ENCODE measurements at places on chromosomes 16 and 17.

GRCh38 chr16:81515281-81515680, 70.7 kb downstream of the CMIP start:
- DNase-seq, result no peak

GRCh38 chr17:2710803-2711607, 559 bp downstream of the CLUH start:
- no peak for DNase-seq

GRCh38 chr17:792277-792676, 10.1 kb downstream of the MRM3 start:
- no peak for DNase-seq

DNA sequence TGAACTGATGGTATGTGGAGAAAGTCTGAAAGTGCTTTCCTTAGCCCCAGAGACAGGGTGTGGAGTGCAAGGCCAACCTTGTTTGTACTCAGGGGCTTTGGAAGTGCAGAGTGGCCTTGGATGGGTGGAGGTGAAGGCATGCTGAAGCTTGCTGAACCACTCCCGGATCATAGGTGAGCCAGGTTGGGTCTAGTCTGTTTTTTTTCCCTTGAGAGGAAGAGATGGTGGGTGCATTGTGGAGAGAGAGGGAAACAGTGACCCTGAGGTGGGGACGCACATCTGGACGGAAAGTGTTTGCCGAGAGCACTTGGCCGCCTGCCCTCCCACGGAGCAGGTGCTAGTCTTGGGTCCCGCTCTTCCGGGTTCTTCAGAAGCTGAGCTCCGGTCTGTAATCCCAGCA, 12.5 kb downstream of the ABAT start:
- DNase-seq, result no peak

GRCh38 chr16:54175169-54175551, 111.4 kb downstream of the IRX3 start:
- no peak for DNase-seq

GRCh38 chr16:49834531-49835151, 21.3 kb downstream of the ZNF423 start:
- DNase-seq, result no peak

DNA sequence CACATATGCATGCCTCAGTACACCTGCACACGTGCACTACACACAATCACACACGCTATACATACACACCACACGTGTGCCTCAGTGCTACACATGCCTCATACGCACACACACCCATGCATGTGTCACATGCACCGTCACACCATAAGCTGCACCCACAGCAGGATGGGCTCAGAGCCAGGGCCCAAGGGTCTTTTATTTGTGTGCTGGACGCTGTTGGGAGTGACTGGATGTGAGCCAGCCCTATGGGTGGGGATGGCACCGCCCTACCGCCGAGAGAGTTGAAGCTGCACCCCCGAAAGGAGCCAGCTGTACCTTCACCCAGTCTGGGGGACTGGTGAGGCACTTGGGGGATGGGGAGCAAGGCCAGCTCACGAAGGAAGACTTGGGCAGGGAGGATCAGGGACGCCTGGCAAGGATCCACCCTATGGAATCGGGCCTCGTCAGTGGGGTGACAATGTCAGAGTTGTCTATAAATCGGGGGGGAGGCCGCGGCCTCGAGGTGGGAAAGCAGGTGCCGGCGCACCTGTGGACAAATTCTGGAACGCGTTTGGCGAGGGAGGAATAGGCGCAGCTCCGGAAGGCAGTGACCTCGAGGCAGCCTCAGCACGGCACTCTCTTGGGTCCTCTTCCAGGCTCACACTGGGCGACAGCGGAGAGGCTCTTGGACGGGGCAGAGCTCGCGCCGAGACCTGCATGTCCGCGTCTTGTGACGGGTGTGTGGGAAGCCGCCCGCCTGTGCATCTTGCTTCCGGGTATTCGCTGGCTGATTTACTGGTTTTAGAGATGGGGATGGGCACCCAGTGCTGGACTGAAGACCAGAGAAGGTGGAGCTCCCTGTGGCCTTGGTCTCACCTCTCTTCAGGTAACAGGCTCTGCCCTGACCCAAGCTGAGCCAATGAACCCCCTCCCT, 7.3 kb downstream of the RGS11 start:
- no peak for DNase-seq

GRCh38 chr17:37177254-37177870, 198.4 kb upstream of the C17orf78 start:
- DNase-seq, result no peak

GRCh38 chr16:84593825-84594724, 23.8 kb downstream of the COTL1 start:
- peak; percentile 91 for DNase-seq

GRCh38 chr17:5000237-5000639, 2.5 kb downstream of the KIF1C start:
- no peak for DNase-seq

- no peak for DNase-seq
Measured at GRCh38 chr16:24896439-24896838, 50.7 kb downstream of the SLC5A11 start.

GRCh38 chr17:40124279-40125141, 2.7 kb downstream of the MSL1 start:
- DNase-seq, result no peak

GRCh38 chr17:71252436-71252835, 868.4 kb upstream of the SOX9 start:
- no peak for DNase-seq

DNA sequence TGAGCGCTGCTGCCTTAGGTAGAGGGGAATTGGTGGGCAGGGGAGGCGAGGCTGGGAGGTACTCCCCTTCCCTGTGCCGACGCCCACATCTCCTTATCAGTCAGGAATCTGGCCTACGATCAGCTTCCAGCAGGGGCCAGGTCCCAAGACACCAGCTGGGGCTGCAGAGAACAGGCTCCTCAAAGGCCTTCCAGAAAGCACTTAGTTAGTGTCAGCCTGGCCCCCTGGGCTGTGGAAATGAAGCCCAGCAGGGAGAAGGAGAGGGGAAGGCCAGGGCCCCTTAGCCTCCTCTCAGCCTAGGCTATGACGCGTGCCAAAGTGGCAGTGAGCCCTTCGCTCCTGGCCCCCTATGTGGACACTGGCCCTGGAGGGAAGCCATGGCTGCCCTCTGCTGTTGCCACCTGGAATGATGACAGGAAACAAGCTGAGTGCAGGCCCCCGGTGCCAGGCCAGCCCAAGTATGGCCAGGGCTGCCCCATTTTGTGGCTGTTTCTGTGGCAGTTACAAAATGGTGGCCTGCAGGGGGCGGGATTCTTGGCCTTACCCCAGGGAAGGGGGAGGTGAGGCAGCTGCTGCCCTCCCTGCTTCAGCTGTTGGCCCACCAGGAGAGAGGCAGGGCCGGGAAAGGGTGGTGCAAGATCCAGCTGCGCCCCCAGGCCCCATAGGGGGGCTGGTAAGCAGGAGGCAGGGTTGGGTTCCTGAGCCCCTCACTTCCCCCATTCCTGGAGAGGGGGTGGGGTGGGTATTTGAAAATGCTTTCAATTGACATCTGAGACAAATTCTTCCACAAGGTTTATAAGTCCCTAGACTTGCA, 11.3 kb downstream of the TBX4 start:
- no peak for DNase-seq

- no peak for DNase-seq
Measured at GRCh38 chr17:28524476-28525424, 18.6 kb downstream of the FOXN1 start.

DNA sequence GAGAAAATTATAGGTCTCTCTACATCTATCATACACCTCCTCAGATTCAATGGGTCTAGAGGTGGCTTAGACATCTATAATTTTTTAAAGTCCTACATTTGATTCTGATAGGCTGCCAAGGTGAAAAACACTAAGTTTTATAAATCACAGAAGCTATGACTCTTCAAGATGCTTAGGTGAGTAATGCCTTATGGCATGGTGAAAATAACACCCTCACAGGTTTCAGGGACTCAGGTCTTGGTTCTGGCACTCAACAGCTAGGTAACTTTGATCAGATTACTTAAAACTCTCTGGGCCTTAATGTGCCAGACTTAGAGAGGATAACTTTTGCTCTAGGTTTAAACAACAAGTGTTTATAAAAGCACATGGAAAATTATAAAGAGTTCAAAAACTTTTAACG, 2.0 kb upstream of the COX10 start:
- no peak for DNase-seq

- DNase-seq, result no peak
Measured at GRCh38 chr17:44539673-44540072, 17.6 kb upstream of the FZD2 start.

DNA sequence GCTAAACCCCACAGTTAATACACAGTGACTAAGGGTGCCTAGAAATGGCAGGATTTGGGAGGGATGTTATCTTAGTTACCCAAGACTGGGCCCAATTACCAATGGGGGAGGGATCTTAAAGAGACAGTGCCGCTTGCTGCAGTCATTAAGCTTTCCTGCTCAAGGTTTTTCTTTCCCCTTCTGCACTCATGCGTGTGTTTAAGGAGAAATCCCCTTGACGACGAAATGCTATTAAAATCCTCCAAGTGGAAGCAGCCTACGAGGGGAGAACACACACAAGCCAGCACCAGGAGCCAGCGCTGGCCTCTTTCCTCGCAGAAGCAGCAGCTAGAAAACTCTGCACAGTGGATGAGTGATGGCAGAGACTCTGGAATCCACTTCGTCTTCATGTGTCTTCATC, 22.0 kb downstream of the SALL1 start:
- DNase-seq, result no peak

GRCh38 chr17:27241346-27241946, 52.5 kb upstream of the WSB1 start:
- no peak for DNase-seq

DNA sequence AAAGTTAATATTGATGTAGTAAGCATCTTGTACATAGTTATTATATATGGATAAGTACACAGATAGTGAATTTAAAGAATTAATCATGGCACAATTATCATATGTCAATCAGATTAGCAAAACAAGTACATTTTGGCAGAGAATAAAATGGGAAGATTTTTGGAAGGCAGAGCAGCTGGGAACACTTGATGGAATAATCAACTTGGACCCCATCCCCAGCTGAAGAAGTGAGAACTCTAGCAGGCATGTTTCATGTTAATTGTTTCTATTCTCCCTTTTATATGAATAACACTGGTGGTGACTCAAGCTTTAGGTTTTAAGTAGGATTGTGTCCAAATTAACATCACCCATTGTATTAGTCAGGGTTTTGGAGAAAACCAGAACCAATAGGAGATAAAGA, 198.7 kb downstream of the KCNJ2 start:
- DNase-seq, result no peak

GRCh38 chr17:60354223-60354622, 37.7 kb downstream of the USP32 start:
- no peak for DNase-seq

- no peak for DNase-seq
Measured at GRCh38 chr17:491086-492021, 138.7 kb upstream of the RPH3AL start.

DNA sequence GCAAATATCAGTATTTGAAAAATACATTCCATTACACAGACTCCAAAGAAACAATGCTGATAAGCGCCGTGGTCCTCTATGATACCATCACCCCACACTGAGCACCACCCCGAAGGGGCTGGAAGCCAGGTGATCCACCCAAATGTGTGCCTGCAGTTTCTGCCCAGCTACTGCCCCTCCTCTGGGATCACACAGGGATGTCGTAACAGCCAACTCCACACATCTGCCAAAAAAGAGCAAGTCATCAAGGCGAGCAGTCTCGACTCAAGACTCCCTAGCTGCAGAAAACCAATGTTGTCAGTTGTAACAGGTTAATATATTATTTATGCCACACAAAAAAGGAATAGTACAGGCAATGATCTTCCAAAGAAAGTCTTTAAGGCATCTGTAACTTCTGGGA, 21.0 kb downstream of the CYB5D2 start:
- DNase-seq, result no peak

GRCh38 chr17:82452162-82452561, 1.6 kb upstream of the CYBC1 start:
- DNase-seq, result no peak

DNA sequence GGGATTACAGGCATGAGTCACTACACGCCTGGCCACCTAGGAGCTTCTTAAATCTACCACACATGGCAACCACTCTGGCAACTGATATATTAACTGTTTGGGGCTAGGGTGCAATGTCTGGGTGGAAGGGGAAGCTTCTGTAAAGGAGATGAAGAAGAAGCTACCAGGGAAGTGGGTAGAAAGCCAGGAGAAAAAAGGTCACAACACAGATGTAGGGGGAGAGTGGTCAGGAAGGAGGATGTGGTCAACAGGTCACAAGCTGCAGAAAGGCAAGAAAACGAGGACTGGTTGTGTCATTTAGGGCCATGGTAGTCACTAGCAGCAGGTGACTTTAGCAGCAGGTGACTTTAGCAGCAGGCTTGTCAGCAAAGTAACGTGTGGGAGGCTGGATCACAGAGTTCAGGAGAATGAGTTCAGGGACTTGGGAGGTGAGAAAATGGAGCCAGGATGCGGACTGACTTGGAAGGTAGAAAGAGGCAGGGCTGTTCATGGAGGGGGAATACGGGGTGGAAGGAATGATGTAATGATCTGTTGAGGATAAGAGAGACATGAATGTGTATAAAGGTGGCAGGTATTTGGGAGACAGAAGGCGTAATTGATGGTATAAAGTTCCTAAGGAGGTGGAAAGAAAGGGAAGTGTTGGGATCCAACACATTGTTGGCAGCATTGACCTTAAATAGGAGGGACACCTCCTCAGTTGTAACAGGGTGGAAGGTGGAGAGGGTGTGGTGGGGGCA, 16.3 kb upstream of the WFIKKN2 start:
- no peak for DNase-seq

DNA sequence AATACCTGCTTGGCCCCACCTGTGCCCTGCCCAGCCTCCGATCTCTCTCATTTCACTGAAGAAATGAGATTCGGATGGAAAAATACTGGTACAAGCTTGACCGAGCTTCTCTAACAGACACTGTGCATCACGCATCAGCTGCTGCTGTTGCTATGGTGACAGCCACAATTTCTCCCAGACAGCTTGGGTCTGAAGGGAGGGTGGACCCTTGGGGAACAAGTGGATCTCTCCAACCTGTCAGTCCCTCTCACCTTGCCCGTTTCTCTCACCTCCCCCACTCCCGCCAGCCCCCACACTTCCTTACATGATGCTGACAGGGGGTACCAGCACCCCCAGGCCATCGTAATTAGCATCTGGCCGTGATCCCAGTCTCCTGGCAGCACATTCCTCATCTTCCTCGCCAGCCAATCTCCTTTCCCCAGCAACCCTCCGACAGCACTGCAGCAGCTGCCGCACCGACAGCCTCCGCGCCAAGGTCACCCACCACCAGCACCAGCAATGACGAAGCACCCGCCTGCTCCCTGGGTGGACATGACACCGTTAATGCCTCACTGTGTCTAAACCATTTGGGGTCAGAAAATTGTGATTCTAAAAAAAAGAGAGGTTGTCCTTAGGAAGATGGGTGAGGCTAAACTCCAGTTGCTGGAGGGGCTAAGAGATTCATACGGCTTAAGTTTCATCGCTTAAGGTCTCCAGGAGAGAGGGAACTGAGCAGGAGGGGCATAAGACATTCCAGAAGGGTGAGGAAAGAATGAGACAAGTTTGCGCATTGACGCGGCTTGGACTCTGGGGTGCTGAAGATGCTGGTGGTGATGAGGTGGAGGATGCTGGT, 58.6 kb upstream of the TNRC6A start:
- no peak for DNase-seq

GRCh38 chr17:83151442-83152226, 72.2 kb downstream of the METRNL start:
- DNase-seq, result no peak
